ENCODE measurements at places on chromosomes 16 and 17.

GRCh38 chr17:74892013-74892841, 1.2 kb downstream of the FADS6 start:
- DNase-seq, result no peak

DNA sequence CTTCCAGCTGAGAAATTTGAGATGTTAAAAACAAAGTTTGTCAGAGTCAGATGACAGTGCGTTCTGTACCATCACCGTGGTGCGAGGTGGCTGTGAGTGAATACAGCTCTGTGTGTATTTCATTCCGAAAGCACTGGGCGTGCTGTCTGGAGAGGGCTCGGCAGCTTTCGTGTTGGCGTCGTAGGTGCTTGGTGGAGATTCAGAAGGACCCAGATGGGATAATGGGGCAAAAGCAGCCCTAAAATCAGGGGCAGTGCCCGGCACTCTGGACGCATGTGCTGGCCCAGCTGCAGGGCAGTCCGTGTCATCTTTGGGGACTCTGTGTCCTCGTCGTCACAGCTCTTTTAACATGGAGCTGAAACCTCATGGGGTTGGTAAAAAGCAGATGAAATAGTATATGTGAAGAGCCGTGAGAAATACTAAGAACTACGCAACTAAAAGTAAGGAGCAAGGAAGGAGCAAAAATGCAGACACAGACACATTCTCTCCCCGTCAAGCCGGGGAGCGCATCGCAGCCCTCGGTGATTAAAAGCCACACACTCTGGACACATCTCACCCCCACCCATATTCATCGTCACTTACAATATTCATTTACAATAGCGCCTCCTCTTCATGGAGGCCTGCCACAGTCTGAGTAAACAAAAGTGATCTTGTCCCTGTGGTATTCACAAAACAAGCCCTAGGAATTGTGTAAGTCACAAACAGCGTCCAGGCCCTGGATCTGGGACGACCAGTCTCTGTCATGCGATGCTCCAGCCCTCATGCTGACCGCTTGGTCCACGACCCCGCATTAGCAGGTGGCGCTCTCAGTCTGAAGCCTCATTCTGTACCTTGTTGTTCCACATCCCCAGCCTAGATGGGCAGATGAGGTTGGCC, 206.7 kb downstream of the RPTOR start:
- DNase-seq, result no peak

DNA sequence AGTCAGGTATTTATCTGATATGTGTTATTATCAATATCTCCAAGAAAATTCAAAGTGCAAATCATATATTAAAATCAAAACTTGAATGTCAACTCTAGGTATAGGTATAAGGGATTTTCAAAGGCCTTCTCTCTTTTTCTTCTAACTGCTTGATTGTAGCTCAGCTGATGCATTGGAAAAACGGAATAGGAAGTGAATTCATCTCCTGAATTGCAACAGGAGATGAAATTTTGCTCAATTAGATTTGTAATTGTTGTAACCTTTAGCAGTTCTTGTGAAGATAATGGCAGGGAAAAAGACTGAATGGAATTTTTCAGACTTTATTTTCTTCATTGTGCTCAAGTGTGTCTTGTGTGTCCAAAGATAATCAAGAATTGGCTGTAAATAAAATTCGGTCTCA, 190.2 kb upstream of the KCNJ16 start:
- DNase-seq, result no peak

DNA sequence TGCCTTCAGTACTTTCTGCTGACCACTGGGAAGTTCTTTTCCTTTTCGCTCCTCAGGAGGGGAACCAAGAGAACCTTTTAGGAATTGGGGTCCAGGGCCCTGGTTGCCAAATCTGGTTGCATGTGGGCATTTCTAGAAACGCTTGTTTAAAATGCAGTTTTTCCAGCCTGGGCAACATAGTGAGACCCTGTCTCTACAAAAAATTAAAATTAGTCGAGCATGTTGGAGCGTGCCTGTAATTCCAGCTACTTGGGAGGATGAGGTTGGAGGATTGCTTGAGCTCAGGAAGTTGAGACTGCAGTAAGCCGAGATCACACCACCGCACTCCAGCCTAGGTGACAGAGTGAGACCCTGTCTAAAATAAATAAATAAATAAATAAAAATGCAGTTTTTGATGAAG, 1.2 kb downstream of the PNPO start:
- no peak for DNase-seq

- no peak for DNase-seq
Observed at GRCh38 chr16:88624977-88625576, 13.3 kb upstream of the IL17C start.

DNA sequence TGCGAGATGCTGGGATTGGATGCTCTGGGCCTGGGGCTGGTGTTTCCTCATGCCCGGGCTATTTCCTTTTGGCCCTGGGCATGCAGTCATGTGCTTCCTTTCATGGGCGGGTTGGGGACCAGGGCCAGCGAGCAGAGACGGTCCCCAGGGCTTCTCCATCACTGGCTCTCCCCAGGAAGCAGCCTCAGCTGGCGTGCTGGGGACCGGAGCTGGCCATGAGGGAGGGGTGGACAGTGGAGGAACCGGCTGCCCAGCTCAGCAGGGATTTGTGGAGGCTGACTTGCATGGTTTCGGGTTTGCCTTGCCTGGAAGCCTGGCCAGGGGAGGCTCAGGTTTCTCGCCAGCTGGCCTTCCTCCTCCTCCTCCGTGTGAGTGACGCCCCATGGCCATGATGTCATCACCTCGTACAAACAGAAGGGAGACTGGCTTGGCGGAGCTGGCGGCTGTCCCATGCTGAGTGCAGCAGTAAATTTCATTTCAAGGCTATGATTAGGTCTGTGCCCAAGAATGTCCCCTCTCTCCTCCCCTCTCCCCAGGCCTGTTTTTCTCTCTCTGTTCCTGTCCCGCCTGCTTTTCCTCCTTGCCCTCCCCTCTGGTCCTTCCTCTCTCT, 8.9 kb upstream of the TIMP2 start:
- no peak for DNase-seq

DNA sequence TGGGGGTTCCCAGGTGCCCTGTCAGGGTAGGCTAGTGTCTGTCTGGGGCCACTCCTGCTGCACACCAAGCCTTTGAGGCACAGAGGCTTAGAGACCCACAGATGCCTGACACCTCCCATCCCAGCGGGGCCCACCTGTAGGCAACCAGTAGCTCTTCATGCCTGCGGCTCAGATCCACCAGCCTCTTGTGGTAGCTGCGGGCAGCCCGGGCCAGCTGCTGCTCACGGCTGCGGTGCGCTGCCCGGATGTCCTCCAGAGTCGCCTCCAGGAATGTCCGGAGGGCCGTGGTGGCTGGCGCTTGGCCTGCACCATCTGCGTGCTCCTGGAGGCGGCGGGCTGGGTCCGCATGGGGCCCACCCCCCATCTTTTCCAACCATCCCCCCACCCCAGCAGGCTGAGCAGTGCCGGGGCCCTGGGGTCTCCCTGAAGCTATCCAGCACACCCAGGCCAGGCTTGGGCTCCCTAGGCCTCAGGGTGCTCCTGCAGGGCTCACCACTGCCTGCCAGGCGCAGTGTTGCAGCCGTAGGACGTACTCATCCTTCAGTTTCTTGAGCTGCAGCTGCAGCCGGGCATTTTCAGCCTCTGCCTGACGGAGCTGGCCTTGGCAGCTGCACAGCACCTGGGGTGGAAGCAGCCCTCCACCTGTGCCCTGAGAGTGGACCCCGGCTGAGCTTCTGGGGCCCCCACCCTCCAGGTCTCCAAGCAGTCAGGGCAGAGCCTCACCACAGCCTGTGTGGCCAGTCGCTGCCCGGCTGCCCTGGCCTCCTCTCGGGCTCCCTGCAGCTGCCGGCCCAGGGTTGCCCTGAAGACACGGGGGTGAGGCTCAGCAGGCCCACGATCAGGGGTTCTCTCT, 1.8 kb downstream of the CCDC78 start:
- DNase-seq, result no peak

GRCh38 chr17:51164911-51165679, 1.1 kb upstream of the NME2 start:
- DNase-seq, result no peak

GRCh38 chr16:53865494-53865863, 161.5 kb downstream of the FTO start:
- no peak for DNase-seq

DNA sequence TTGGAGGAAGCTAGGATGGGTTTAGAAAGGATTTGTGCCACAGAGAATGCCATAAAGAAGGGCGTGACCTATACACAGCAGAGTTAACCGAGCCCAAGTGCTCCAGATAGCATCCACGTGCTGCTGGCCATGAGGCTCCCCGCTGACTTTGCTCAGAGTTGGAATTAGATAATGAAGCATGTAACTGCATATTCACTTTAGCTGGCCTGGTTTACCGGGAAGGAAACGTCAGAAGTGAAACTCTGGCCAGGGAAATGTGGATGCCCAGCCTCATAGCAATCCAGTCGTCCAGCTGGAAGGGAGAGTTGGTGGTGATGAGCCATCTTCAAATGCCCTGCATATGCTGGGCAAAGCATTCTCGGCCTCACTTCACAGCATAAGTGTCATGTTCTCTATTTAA, 6.1 kb downstream of the KRT35 start:
- no peak for DNase-seq

DNA sequence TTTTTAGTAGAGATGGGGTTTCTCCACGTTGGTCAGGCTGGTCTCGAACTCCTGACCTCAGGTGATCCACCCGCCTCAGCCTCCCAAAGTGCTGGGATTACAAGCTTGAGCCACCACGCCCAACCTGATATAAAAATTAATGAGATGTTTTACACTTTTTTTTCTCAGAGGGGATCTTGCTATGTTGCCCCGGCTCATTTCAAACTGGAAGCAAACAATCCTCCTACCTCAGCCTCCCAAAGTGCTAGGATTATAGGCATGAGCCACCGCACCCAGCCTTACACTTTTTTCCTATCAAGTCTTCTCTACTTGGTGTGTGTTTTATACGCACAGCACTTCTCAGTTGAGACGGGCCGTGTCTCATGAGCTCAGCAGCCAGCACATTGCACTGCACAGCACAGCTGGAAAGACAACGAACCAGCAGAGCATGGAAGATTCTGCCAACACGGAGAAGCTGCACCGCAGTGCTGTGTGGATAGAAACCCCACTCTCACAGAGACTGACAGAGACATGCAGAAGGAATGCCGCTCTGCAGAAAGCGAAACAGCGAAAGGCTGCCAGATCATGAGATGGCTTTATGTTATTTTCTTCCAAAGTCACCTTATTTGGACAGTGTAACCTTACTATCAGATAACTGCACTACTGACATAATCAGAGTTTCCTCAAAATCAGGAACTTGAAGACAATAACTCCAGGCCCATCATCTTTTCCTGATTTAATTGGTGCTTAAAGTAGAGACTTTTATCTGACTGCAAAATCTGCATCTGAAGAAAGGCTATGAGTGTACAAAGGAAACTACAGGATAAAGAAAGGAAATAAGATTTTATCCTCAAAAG, 6.5 kb upstream of the QRICH2 start:
- DNase-seq, result no peak

DNA sequence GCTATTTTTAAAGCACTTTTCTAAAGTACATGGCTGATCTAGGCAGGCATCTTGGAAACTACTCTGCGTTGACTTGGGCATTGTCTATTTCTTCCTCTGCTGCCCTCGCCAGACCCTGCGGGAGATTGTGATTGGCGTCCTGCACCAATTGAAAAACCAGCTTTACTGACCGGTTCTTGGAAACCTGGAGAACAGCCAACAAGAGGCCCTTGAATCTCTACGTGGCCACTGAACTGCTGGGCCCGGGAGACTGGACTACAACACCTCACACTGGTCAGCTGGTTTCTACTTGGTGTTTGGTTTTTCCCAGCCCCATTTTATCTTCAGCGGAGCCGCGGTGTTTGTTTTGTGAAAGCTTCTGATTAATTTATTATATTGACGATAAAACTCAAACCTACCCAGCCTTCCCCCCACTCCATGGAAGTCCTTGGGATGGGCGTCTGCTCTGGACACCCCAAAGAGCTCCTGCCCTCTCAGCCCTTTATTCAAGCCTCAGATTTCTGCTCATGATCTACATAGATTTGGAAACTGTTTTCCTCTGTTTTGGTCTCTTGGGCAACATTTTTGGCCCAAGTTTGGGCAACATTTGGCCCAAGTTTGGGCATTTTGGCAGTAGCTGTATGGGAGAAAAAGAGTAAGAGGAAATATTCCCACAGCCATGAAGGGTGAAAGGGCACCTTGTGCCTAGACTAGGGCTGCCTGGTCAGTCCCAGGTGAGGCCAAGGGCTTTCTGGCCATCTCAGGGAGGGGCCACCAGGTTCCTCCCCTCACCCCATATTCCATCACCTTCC, 4.7 kb downstream of the MLX start:
- no peak for DNase-seq

- DNase-seq, result no peak
Observed at GRCh38 chr16:89383095-89384003, 107.0 kb downstream of the ANKRD11 start.

DNA sequence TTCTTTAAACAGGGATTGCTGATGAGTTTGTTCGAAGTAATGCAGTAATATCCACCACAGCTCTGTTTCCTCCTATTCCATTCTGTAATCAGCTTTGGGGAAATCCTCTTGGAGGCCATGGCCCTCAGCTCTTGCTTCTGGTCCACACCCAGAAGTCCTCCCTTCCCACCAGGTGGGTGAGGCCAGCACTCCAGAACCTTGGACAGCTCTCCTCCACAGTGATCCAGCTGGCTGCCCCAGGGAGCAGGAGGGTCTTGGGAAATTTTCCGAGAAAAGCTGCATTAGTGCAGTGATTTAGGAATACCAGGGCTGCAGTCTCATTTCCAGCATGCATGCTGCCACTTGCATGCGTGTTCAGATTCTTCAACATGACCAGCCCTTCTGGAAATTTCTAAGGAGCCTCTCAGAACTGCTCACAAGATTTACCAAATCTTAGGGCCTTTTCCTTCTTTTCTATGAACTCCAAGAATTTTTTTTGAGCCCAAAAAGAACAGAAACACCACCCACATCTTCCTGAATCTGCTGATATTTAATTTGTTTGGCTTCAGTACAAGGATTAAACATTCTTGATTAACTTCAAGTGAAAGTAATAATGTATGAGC, 4.2 kb downstream of the SMPD3 start:
- DNase-seq, result no peak

- no peak for DNase-seq
Observed at GRCh38 chr16:61871837-61872777, 164.1 kb downstream of the CDH8 start.

DNA sequence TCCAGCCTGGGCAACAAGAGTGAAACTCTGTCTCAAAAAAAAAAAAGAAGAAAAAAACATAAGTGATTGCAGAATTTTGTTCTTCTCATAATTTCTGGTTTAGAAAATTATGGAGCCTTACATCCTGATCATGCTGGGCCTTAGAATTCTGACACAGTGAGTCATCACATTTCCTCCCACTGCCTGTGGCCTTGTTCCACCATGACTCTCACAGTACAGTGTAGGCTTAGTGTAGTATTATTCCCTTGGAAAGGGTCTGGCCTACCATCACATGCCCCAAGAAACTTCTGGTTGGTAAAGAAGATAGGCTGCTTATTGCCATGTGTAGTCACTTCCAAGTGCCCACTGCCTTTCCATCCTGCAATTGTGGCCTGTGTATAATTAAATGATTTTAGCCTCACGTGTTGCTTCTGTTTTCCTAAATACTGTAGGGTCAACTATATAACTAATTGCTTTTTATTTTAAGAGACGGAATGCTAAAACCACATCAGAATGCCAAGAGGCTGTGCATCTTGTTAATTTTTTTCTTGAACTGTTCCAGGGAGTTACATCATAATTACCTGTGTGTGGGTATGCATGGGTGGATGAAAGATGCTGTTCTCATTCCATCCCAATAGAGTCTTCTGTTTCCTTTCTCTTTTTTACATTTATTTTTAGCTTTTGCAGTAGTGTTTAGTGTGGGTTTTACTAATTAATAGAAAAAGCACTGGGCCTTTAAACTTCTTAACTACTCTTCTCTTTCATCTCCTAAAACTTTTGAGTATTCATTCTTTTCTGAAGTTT, 25.9 kb downstream of the OGFOD1 start:
- DNase-seq, result no peak

- no peak for DNase-seq
Observed at GRCh38 chr17:48550502-48551213, 5.7 kb upstream of the HOXB2 start.
